Fibroblast of the aortic adventitia (primary cell): ENCODE measurements at places on chromosomes 1 and 21. TPM values are rescaled to one million over a fixed set of nuclear protein-coding genes. Genes with fewer than 3 reads are reported as not detected.

NHLH1 gene
- total RNA-seq = not detected in 2 replicates

TNFRSF18 gene
- not detected in 2 replicates for total RNA-seq

TCHHL1 gene
- total RNA-seq = not detected in 2 replicates

NBPF10 gene
- total RNA-seq = 1.1 and 3.7 TPM in 2 replicates

CADM3 gene
- total RNA-seq = 6.0 TPM in 1 of 2 replicates, not detected in the other

KCNA3 gene
- total RNA-seq = under 0.01 TPM in 1 of 2 replicates, not detected in the other

HCN3 gene
- total RNA-seq = 0.08 and 1.4 TPM in 2 replicates

FGR gene
- 0.18 TPM in 1 of 2 replicates, not detected in the other for total RNA-seq

DNA sequence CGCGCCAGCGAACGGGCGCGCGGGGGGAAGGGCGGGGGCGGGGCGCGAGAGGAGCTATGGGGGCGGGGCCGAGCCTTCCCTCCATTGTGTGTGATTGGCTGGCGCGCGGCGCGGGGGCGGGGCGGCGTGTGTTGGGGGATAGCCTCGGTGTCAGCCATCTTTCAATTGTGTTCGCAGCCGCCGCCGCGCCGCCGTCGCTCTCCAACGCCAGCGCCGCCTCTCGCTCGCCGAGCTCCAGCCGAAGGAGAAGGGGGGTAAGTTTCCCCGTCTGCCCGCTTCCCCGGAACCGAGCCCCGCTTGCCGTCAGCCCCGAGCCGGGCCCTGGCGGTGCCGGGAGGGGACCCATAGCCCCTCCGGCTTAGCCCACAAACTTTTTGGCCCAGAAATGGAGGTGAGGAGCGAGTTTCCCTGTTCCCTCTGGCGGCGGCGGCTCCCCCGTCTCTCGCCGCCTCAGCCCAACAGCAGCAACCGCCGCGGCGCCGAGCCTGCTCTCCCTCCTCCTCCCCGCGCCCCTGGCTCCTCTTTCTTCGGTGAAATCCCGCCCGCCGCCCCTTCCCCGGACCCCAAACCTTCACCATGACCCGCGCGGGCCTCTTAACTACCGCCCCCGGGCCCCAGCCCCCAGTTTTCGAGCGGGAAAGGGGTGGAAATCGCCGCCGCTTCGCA, at the start of gene H3-3A:
H3-3A (plus strand) TSS at position 159 of the 666 bp plus-strand sequence. CDS start 1,636 bp downstream, outside the sequence.
- DNase-seq = peak; percentile 90

- DNase-seq = peak; percentile 54
These were observed 20.6 kb downstream of the MTHFR start for GRCh38 chr1:11784993-11785769.

DNA sequence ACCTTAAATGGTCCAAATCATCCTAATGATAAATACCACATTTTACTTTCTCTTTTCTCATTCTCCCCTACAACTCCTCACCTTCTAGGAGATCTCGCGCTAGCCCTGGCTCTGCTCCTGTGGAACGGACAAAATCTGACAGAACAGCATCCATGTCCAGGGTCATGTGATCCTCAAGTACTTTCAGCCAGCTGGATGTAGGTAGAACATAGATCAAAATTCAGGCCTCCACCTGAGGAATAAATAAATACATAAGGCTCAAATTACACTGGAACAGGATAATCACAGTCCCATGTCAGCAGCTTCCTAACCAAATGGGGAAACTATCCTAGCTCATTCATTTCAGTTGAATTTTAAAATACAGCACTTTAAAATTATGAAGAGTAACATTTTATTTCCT, 33.2 kb downstream of the OTUD7B start:
- DNase-seq = no peak

- no peak for DNase-seq
These were observed 4.2 kb downstream of the PSMB4 start for GRCh38 chr1:151403612-151404011.

- no peak for DNase-seq
These were observed 7.5 kb downstream of the PRPF38B start for GRCh38 chr1:108699375-108700332.

GRCh38 chr1:26391450-26391849, 18.9 kb upstream of the ZNF683 start:
- DNase-seq = peak; percentile 75

DNA sequence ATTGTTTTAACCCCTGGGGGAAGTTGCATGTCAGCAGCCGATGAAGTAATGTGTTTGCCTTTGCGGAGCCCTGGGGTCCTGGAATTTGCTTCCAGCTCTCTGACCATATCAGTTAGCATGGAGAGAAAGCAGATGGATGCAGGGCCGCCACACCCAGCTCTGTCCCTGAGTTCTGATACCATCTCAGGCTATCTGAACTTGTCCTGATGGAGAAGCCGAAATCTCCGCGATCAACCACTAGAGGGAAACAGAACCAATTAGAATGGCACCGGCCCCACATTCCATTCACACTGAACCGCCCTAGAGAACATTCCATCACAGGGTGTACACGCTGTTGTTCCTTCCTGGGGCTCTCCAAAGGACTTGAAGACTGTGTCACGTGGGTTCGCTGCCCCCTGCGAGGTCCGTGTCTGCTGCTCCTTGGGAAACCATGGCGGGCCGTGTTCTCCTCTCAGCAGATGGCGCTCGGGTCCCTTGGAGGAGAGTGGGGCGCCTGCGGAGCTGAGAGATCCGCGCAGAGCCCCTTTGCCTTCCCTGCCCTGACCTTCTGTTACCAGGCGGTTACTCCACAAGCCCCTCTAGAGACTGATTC, 75.4 kb downstream of the ABCA4 start:
- DNase-seq = peak; percentile 99

GRCh38 chr1:245501633-245502032, 346.8 kb downstream of the KIF26B start:
- no peak for DNase-seq

DNA sequence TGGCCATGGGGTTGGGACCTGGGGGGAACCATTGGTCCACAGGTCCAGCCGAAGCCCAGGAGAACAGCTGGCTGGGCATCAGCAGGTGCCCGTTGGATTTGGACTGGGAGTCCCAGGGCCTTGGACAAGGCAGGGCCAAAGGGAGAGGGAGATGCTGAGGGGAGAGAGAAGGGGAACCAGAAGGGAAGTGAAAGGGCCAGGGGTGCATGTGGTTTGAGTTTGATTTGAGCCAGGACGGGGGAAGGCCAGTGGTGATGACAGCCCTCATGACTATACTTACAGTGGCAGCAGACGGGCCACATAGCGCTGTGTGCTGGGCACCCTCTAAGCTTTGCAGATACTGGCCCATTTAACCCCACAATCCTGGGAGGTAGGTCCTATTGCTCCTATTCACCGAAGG, 18.8 kb downstream of the AGRN start:
- no peak for DNase-seq

GRCh38 chr1:53625766-53626520, 113.0 kb downstream of the GLIS1 start:
- peak; percentile 25 for DNase-seq

- DNase-seq = no peak
These were observed 181.4 kb upstream of the KIAA0040 start for GRCh38 chr1:175373786-175374623.

DNA sequence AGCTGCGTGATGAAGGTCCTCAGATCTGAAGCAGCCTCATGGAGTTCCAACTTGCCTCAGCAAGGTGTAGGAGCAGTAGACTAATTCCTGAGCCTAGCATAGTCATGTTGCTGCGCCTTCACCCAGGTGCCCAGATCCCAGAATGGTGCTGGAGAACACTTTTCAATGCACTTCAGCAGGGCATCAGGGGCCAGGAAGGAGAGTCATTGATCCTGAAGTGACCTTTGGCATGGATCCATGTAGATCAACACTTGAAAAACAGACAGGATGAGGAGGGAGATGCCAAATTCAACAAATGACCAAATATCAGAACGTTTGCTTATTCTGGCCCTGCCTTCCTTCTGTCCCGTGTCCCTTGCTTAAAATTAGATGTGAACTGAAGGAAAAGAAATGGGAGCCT, 91.9 kb downstream of the LEPR start:
- DNase-seq = no peak

GRCh38 chr21:42555756-42556438, 42.2 kb downstream of the SLC37A1 start:
- DNase-seq = no peak

DNA sequence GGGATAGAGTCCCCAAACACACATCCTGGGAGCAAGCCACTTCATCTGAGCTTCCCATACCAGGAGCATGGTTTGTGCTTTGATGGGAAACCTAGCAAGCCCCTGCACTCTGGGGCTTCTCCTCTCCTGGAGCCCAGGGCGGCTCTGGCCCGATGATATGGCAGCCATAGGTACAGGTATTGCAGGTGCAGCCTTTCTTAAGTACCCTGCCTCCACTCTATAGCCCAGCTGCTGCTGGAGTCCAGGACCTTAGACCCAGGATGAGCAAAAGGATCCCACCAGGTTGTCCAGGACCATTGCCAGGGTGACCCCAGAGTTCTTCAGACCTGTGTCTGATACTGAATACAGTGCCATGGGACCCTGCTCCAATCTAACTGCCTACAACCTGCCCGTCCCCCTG, 4.2 kb downstream of the C1orf226 start:
- DNase-seq = no peak

- peak; percentile 11 for DNase-seq
These were observed 257.0 kb upstream of the TMEM51 start for GRCh38 chr1:14896381-14897079.

- DNase-seq = no peak
These were observed 302.7 kb downstream of the HHAT start for GRCh38 chr1:210631399-210631798.

- no peak for DNase-seq
These were observed 6.3 kb upstream of the JUN start for GRCh38 chr1:58789996-58790660.

- no peak for DNase-seq
These were observed 2.1 kb downstream of the LHX8 start for GRCh38 chr1:75136195-75136815.

DNA sequence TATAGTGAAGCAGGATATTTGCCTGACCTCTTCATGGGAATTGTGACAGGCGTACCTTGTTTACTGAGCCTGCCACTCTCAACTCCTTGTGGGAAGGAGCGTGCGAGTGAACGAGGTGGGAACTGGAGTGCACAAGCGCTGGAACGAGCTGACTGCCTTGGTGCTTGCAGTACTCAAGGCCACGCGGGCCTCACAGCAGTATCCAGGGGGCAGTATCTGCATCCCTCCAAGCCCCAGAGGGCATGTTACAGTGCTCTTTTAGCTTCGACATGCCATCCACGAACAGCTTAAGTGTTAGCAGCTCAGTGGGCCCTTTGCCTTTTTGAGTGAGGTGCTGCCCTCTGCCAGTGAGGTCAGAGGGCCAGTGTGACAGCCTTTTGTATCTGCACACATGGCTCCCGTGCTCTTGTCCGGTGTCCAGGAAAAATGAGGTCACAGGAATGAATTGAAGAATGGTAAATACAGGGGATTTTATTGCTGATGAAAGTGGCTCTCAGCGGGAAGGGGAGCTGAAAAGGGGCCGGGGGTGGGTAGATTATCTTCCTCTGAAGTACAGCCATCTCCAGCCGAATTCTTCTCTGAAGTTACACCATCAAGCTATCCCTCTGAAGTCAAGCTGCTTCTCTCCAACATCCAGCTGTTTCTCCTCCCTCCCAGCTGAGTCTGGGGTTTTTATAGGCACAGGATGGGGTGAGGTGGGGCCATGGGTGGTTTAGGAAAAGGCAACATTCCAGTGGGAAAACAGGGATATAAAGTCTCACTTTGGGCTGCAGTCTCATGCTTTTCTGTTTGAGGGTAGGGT, 69.3 kb downstream of the EPB41 start:
- DNase-seq = no peak

GRCh38 chr1:203658274-203658673, 31.6 kb downstream of the ATP2B4 start:
- DNase-seq = no peak

- DNase-seq = no peak
These were observed 19.0 kb downstream of the TEX35 start for GRCh38 chr1:178531887-178532286.

GRCh38 chr1:193558491-193559028, 372.1 kb upstream of the B3GALT2 start:
- DNase-seq = peak; percentile 74

DNA sequence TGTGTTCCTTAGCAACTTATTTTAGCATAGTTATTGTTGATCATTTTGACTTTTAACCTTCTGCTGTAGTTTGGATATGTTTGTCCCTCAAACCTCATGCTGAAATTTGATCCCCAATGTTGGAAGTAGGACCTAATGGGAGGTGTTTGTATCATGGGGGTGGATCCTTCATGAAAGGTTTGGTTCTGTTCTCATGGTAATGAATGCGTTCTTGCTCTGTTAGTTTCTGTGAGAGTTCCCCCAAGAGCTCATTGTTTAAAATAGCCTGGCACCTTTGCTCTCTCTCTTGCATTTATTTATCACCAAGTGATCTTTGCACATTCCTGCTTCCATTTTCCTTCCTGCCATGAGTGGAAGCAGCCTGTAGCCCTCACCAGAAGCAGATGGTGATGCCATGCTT, 372.1 kb upstream of the VAMP3 start:
- no peak for DNase-seq

DNA sequence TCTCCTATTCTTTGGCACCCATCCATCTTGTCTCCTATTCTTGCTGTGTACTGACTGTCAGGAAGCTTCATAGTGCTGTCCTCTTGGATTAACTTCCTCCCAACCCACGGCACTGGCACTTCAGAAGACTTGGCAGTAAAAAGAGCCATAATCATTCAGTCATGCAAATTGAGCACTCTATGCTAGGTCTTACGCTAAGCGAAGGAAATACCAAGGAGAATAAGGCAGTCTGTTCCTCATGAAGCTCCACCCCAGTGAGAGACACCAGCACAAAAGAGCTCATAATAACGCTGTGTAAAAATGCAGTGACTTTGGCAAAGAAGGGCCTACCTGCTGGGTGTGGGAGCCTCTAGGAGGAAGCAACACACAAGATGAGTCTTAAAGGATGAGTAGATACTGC, 67.1 kb downstream of the GFI1 start:
- DNase-seq = no peak

- DNase-seq = no peak
These were observed 1239.3 kb downstream of the AMY1C start for GRCh38 chr1:104989012-104989411.

- DNase-seq = no peak
These were observed 71.6 kb upstream of the RGS18 start for GRCh38 chr1:192086644-192087043.

DNA sequence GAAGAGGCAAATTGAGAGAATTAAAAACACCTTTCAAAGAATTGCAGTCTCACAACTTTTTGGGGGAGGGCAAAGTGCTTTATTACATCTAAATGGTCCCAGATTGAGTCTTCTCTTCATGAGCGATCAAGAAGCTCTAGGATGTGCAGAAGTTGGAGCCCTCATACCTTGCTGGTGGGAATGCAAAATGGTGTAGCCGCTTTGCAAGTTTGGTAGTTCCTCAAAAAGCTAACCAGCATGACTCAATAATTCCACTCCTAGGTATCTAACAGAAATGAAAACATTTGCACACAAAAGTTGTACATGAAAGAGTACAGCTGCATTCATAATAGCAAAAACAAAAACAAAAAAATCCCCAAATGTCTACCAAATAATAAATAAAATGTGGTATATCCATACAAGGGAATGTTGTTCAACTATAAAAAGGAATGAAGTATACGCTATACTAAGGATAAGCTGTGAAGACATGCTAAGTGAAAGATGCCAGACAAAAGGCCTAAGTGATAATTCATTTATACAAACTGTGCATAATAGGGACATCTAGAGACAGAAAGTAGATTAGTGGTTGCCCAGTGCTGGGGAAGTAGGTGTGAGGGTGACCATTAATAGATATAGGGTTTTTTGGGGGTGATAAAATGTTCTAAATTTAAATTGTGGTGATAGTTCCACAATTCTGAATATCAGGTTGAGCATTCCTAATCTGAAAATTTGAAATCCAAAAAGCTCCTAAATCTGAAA, 55.2 kb downstream of the SELENOF start:
- DNase-seq = no peak
